ENCODE measurements at places on chromosomes 11 and 22.
A peak's percentile ranks its signal among the peaks of the same experiment; 100 is the strongest.

DNA sequence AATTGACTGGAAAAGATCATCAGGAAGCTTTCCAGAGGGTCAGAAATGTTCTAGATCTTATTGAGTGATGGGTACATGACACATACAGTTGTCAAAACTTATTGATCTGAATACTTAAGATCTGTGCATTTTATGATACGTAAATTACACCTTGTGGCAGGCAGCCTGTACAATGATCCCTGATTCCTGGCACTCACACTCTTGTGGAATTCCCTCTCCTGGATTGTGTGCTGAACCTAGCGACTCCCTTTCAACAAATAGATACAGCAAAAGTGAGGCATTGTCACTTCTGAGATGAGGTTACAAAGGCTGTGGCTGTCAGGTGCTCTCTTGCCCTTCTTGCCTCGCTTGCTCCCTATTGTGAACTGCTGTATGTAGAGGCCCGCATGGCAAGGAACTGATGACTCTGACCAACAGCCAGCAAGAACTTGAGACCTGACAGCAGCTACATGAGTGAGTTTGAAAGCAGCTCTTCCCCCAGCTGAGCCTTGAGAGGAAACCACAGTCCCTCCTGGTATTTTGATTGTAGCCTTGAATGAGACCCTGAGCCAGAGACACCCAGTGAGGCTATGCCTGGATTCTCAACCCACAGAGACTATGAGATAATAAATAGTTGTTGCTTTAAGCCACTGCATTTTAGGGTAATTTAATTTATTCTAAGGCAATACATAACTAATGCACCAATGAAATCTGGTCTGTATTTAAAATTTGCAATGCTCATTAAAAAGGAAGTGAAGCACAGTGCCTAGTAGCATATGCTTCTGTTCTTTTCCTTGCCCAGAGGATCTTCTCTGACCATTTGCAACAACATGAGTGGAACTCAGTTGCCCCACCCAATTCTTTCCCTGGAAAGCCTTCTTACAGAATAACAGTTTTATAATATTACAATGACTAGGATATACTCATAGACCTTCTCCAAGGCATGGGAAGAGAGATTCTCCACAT, 60.5 kb upstream of the IZUMO1R start:
- no peak for DNase-seq

DNA sequence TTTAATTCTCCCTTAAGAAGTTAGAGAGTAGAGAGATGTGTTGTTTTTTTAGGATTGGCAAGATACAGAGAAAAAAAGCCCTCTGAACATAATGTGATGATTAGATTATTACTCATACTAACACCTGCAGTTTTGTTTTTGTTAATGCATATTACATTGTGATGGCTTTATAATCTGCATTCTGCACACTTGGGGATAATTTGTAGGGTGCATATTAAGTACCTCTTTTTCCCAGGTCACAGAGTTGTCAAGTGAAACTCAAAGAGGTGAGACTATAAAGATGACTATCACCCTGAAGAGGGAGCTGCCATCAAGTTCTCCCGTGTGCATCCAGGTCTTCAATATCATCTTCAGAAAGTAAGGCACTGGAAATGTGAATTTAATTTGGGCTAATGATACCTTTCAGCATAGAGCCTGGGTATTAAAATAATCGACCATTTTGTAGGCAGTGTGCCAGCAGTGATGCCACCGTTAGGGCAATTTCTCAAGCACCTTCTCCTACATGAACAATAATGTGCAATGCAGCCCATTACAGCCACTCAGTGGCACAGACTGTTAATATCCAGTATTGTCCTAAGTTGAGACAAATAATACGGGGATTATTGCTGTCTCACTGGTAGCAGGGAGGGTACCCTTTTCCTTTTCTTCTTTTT, 16.2 kb downstream of the PIWIL4 start:
- DNase-seq, result no peak

GRCh38 chr11:65288706-65289536, 25.7 kb upstream of the CDC42EP2 start:
- DNase-seq, result no peak

DNA sequence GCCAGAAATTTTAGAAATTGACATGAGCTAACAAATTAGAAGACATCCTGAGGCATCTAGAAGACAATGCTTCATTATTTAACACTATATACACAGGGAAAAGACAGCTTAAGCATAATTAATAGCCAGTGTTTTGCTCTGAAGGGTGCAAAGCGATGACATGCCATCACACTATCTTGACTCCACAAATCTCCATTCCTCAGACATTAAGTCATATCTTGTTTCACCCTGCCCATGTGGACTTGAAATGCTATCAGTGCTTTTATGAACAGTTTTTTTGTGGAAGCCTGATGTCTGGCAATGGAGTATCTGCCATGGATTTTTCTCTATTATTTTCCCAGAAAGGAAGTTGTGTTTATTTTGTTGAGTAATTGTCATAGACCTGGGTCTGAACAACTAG, 2.3 kb downstream of the CARD18 start:
- DNase-seq, result no peak

- DNase-seq, result no peak
Observed at GRCh38 chr11:1631066-1631568, 1.5 kb downstream of the KRTAP5-5 start.

GRCh38 chr11:69869311-69869939, 50.2 kb upstream of the FGF3 start:
- DNase-seq, result no peak

- no peak for DNase-seq
Observed at GRCh38 chr11:77449060-77449521, 24.8 kb downstream of the PAK1 start.

GRCh38 chr11:26916805-26917204, 77.1 kb upstream of the FIBIN start:
- DNase-seq, result no peak

DNA sequence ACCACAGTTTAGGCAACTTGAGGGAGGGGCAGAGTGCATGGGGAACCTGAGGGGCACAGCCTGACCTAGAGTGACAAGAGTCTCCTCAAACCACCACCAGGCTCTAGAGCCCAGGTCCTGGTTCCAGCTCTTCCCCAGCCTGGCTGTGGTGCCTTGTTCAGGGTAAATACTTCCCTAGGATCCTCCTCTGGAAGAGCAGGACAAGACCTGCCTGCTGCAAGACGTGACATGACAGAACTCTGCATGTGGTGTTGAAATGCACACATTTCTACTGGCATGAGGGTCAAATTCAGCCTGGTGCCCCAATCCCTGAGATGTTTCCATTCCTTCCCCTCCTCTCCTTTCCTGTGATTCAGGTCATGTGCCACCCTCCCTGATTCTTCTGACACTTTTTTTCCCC, 3.3 kb downstream of the SEC14L2 start:
- no peak for DNase-seq

DNA sequence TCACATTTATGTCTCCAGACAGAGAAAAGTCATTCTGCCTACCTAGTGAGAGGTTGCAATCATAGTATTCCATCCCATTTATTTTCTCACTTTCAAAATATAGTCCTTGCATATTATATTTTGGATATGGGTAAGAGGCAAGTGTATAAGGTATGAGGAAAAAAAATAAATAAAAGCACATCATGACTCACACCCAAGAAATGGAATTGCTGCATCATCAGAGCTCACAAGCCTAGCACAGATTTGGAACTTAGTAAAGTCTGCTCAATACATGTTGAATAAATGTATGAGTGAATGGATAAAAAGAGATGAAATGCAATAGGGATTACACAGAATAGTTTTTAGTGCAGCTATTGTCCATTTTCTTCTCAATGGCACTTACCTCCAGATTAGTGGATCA, 2.5 kb upstream of the OR51G1 start:
- no peak for DNase-seq

- no peak for DNase-seq
Observed at GRCh38 chr11:61028135-61028729, 56.8 kb downstream of the CD6 start.

GRCh38 chr11:70547386-70547785, 149.1 kb downstream of the CTTN start:
- DNase-seq, result no peak

DNA sequence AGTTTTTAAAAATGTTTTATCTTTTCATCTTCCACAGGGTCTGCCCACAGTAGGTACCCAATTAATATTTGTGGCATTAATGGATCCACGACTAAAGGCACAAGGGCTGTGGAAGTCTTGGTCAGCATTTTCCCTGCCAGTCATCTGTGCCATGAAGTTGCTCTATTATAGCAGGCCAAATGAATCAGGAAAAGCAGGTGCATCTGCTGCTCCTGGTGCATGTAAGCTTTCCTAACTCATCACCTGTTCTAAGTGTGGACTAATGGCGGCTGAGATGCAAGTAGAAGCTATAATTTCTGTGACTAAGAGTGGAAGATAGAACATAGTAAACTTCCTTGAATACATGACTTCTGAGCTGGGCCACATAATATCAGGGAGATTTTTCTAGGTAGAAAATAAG, 182.5 kb upstream of the TENM4 start:
- DNase-seq, result no peak

GRCh38 chr22:49869845-49870712, 16.4 kb downstream of the ZBED4 start:
- no peak for DNase-seq

- no peak for DNase-seq
Observed at GRCh38 chr22:30408388-30409102, 11.7 kb downstream of the SEC14L2 start.

- no peak for DNase-seq
Observed at GRCh38 chr11:11202885-11203284, 150.2 kb downstream of the CSNK2A3 start.

GRCh38 chr22:18966748-18967147, 30.7 kb upstream of the PRODH start:
- peak; percentile 77 for DNase-seq

GRCh38 chr11:5227681-5228080, 810 bp upstream of the HBB start:
- no peak for DNase-seq

- no peak for DNase-seq
Observed at GRCh38 chr11:105274631-105275030, 135.1 kb upstream of the CARD18 start.

DNA sequence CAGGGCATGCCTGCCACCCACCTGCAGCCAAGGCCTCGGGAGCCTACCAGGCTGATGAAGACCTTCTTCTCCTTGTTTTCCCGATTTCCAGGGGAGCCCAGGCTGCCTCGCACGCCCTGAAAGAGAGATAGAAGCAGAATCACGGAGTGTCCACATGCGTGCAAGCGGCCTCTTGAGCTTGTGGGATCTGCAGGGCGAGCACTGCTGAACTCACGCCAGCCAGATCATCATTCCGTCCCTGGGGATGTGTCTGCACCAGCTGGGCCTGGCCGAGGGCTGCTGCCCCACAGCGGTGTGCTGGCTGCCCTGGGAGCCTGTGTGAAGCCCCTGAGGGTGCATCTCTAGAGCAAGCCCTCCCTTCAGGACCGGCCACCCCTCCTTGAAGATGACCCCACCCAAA, 17.9 kb downstream of the USH1C start:
- no peak for DNase-seq

DNA sequence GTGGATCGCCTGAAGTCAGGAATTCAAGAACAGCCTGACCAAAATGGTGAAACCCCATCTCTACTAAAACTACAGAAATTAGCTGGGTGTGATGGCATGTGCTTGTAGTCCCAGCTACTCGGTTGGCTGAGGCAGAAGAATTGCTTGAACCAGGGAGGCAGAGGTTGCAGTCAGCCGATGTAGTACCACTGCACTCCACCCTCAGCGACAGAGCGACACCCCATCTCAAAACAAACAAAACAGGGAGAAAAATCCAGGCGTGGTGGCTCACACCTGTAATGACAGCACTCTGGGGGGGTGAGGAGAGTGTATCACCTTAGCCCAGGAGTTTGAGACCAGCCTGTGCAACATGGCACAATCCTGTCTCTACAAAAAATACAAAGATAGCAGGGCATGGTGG, 802.3 kb upstream of the ARHGAP42 start:
- DNase-seq, result no peak

DNA sequence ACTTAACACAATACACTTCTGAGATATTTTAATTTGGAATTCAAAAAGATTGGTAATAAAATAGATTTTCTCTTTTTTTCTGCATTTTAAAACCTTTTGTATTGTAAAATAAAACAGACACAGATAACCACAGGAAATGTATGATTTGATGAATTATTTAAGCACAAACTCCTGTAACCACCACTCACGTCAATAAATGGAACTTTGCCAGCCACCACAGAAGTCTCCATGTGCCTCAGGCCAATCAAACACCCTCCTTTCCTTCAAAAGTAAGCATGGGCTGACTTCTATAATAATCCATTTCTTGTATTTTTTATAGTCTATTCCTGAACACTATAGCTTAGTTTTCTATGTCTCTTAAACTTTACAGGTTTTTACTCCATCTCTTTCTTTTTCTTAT, 721.7 kb downstream of the DLG2 start:
- no peak for DNase-seq

- DNase-seq, result no peak
Observed at GRCh38 chr11:134659882-134660281, 247.8 kb upstream of the B3GAT1 start.

GRCh38 chr22:24061124-24061684, 50.1 kb downstream of the CABIN1 start:
- no peak for DNase-seq

GRCh38 chr11:66892911-66893310, 36.0 kb downstream of the LRFN4 start:
- DNase-seq, result no peak

DNA sequence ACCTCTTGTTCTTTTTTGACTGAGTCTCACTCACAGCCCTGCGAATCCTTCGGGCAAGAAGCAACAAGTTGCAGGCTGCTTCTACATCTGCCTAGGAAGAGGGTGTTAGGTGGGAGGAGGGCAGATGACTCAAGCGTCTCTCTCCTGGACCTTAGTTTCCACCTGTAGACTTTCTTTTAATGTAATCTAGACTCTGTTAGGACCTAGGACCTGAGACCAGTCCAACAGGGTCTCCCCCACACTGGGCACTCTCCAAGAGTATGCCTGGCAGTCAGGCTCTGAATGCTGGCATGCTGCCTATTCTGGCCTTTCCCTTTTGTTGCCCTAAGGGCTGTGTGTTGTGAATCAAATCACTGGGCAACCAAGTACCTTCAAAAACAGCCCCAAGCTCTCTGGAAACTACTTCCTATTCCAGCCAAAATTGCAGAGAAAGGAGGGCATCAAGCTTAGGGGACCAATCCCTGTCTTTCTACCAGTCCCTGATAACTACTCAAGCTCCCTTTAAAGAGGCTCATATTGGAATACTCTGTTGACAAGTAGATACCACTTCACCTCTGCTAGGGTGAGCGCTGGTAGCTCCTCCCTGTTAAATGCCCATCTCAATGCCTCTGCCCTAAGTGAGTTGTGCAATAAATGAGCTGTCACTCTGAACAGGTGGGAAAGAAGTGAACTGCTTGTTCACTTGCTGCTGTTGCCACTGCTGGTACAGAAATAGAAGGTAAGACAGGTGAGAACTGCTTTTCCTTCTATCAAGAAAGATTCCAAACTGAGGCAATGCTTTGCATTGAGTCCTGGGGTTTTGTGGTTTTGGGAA, at the start of gene BBOX1:
Gene BBOX1 (plus strand): TSS at position 514 of the 814 bp plus-strand sequence. CDS start 14,616 bp downstream, outside the sequence.
- peak; percentile 91 for DNase-seq

GRCh38 chr11:94801866-94802460, 33.8 kb downstream of the AMOTL1 start:
- no peak for DNase-seq

GRCh38 chr11:128553662-128554362, 33.5 kb downstream of the ETS1 start:
- no peak for DNase-seq
